AG20443 (cell line): ENCODE measurements at places on chromosomes 2 and 18.

- DNase-seq: no peak
Measured at GRCh38 chr2:206824087-206824618, 58.7 kb downstream of the FASTKD2 start.

GRCh38 chr2:232793271-232793670 is 16.9 kb upstream of the KCNJ13 start:
- DNase-seq: no peak

GRCh38 chr2:217331523-217332416 is 471.9 kb upstream of the TNP1 start:
- peak; percentile 75 for DNase-seq

- peak; percentile 88 for DNase-seq
Measured at GRCh38 chr2:104872866-104873688, 19.2 kb downstream of the POU3F3 start.

- DNase-seq: no peak
Measured at GRCh38 chr18:77559274-77559910, 309.7 kb downstream of the GALR1 start.

GRCh38 chr18:3265564-3266033 is 3.7 kb downstream of the MYL12B start:
- DNase-seq: peak; percentile 24

DNA sequence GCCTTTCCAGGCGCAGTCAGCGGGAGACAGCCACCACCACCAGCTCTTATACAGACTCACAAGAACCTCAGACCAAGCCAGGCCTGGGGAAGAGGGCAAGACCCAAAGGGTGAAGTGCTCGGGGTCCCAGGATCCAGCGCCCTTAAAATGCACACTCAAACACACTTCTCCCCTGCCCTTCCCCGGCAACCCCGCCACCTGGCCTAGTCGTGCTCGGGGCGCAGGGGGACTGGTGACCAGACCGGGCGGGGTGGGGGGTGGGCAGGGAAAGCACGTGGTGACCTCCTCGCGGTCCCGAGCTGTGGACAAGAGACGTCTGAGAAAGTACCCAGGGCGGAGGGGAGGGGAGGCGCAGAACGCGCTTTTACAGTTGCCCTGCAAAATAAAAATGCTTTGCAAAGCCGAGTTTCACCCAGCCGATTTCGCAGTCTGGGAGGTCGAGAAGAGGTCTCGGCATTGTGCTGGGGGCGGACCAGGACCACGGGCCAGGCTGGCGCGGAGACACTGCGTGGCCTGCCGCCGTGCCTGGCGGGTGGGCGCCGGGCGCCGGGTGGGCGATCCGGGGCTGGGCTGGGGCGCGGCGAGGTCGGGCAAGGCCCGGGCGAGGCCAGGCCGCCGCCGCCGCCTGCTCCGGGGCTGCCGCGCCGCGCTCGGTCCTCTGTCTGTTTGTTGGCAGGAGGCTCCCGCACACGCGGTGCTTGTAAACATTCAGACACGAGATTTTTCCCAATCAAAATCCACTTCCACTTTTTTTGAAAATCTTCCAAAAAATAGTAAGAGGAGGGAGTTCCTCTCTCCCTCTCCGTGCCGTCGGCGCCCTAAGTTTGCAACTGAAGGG is 2.0 kb downstream of the BCL11A start:
- peak; percentile 55 for DNase-seq

GRCh38 chr2:25881764-25882163 is 3.5 kb upstream of the ASXL2 start:
- DNase-seq: no peak

DNA sequence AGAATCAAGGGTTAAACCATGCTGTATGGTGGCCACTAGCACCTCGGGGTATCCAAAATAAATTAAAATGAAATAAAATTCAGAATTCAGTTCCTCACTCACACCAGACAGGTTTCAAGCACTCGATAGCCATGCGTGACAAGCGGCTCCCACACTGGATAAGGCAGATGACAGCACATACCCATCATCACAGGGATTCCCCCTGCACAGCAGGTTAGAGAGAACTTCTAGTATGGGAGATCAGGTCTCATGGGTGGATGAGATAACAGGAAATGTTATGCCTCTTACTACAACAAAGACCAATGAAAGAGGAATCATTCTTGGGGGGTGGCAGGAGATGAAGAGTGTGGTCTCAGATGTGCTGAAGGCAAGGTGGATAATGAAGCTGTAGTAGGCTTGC is 121.9 kb upstream of the ACAA2 start:
- DNase-seq: no peak

DNA sequence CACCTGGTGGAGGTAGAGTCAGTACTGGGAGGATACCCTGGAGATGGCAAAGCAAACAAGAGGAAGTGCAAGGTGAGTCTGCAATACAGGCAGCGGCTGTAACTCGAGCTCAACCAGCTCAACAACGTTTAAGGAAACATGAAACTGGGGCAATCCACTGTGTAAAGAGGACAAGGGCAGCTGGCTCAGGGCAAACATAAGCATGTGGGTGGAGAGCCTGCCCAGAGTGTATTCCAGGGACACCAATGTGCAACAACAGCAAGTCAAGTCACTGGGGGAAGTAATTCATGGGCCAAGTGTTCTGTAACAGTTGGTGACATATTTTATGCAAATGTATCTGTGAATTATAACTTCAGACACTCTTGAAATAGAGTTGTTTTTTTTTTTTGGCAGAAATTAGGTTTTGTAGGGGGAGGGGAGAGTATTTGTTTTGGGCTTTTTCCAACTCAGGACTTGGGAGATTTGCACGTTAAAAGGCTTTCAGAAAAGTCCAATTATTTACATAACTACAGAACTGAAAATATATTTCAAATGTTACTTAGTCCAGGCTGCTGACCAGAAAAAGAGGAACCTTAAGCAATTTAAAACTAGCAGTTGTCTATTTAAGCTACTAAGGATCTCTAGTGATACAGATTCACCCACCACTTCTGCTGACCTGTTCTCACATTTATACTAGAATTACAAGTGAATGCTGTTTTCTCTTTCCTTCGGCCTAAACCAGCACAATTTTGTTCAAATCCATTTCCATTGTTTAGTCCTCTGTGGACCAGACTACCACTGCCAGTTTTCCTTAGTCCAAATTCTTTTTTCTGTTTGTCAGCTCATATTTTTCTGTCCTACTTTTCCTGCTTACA is 18.6 kb downstream of the NRXN1 start:
- no peak for DNase-seq

GRCh38 chr2:152493417-152493816 is 158.4 kb downstream of the FMNL2 start:
- DNase-seq: no peak

GRCh38 chr2:220811952-220812570 is 760.0 kb downstream of the EPHA4 start:
- DNase-seq: no peak

DNA sequence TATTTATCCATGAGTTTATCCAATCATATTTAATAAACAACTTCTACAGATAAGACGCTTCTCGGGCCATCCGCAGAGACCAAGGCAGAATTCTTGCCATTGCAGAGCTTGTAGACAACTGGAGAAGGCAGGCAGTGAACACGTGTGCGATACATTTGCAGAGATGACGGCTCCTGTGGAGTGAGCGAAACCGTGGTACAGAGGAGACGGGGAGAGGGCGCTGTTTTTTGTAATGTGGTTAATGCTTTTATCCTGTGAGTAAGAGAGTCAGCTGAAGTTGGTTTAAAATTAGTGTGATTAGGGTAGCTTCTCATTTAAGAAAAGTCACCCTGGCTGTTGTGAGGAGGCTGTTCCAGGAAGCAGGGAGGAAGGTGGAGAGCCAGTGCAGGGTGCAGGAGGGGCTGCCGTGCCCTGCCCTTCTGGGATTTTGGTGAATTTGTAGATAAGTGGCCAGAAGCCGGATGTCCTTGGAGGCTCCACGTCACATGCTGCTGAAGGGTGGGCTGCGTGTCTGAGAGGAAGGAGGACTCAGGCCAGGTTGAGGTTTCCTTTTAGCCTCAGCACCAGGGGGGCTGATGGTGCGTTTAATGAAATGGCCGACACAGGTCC is 151.4 kb downstream of the SNTG2 start:
- DNase-seq: no peak

- no peak for DNase-seq
Measured at GRCh38 chr2:130388221-130388907, 32.5 kb downstream of the PTPN18 start.

GRCh38 chr2:159096901-159097300 is 128.5 kb downstream of the TANC1 start:
- peak; percentile 40 for DNase-seq

DNA sequence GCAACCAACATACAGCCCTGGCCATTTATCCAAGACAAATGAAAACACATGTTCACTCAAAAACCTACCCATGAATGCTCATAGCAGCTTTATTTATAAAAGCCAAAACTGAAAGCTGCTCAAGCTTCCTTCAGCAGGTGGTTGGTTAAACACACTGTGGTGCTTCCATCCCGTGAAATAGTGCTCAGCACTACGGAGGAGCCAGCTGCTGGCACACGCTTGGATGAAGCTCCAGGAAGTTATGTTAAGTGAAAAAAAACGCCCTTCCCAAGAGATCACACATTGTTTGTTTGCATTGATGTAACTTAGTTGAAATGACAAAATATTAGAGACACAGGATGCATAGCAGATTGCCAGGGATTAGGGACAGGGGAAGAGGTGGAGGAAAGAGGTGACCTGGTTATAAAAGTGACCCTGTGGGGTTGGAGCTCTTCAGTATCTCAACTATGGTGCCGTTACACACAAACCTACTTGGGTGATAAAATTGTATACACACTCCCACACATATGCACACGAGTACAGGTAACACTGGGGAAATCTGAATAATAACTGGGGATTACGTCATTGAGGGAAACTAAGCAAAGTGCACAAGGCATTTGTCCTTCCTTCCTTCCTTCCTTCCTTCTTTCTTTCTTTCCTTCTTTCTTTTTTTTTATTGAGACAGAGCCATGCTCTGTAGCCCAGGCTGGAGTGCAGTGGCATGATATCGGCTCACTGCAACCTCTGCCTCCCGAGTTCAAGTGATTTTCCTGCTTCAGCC is 6.2 kb upstream of the ALPG start:
- DNase-seq: no peak

DNA sequence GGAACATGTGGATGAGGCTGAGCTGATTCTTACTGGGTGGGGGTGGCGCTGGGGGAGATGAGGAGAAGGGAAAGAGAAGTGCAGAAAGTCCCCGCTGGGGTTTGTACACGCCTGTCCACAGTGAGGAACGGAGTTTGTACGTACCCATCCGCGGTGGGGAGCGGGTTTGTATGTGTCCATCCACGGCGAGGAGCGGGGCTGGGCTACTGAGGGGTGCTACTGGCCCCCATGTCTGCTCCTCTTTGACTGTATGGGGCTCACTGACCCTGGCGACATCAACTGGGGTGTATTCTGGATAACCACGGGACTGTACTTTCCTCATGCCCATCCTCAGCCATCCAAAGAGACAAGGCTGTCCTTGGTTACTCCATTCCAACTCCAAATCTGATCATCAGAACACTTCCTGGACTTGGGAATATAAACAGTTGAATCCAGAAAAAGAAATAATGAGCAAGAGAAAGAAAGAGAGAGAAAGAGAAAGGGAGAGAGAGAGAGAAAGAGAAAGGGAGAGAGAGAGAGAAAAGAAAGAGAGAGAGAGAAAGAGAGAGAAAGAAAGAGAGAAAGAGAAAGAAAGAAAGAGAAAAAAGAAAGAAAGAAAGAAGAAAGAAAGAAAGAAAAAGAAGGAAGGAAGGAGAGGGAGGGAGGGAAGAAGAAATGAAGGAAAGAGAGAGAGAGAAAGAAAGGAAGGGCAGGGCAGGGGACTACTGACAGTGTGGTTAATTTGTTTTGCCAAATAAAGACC is 21.0 kb downstream of the MAL start:
- DNase-seq: no peak

GRCh38 chr18:13381331-13381730 is 162.8 kb downstream of the LDLRAD4 start:
- DNase-seq: no peak
